ENCODE measurements at places on chromosomes 5 and 9.

- no peak for DNase-seq
Measured at GRCh38 chr5:50921366-50922133, 255.1 kb downstream of the PARP8 start.

DNA sequence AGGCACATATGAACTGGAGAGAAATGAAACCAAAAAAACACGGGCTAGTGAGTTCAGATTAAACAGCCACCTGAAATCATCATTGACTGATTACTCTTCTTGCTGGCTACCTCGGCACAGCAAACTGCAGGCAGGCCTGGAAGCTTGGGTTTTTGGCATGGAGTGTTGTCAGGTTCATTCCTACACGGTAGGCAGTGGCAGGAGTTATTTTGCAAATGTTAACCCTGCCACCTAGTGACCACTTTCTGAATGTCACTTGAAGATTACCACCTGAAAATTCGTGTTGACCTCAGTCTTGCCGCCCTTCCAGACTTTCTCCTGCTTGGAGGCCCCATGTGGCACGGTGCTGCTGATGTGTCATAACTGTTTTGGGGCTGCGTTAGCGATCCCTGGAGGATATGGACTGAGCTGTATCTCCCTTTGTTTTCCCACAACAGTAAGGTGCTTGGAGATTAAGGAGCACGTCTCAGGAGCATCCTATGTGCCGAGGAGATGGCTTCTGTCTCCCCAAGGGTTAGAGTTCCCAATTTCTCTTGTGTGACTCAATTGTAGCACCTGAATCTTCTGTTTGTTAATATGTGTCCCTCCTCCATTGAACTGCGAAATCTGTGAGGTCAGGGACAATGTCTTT, 12.7 kb upstream of the CD180 start:
- DNase-seq, result peak; percentile 83

- DNase-seq, result no peak
Measured at GRCh38 chr5:72687288-72687687, 129.2 kb upstream of the TNPO1 start.

- no peak for DNase-seq
Measured at GRCh38 chr9:21320465-21320864, 14.7 kb downstream of the KLHL9 start.

DNA sequence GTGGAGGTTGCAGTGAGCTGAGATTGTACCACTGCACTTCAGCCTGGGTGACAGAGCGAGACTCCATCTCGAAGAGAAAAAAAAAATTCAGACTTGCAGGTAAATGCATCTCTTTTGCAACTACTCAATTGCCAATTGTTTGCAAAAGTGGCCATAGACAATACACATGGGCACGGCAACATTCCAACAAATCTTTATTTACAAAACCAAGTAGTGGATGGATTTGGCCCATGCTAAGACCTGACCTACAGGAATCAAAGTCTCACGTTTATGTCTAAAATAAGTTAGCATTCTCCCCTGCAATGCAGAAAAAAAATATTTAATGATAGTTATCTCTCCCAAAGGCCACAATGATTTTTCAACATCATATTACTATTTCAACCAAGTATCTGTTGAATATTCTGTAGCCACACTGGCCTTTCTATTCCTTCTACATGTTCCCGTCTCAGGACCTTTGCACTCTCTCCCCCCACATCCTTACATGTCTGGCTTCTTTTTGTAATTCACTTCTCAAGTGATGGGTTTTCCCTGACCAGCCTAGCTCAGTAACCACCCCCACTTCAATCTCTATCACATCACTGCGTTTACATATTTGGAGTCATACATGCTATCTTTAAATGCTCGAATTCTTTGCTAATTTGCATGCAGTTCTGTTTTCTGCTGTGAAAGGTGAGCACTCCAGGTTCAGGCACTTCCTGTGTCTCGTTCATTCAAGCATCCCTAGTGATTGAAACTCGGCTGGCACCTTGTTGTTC, 54.2 kb downstream of the FNBP1 start:
- peak; percentile 56 for DNase-seq
